ENCODE measurements at places on chromosomes 3 and 15.
A peak's percentile ranks its signal among the peaks of the same experiment; 100 is the strongest.

DNA sequence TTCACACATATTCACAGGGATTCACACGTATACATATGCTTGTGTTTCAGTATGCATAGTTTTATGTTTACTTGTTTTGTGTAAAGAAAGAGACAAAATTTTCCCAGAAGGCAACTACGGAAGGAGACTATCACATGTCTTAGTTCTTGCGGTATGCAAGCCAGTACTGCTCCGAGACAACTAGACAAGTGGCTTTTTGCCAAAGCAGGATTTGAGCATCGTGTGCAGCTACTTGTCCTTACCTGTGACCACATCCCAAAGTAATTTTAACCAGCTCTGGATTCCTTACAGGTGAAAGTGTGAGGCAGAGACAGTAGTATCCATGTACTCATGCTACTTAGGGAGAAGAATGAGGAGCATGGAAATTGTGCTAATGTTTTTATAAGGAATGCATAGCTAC, 591.4 kb upstream of the NR2F2 start:
- DNase-seq: no peak

DNA sequence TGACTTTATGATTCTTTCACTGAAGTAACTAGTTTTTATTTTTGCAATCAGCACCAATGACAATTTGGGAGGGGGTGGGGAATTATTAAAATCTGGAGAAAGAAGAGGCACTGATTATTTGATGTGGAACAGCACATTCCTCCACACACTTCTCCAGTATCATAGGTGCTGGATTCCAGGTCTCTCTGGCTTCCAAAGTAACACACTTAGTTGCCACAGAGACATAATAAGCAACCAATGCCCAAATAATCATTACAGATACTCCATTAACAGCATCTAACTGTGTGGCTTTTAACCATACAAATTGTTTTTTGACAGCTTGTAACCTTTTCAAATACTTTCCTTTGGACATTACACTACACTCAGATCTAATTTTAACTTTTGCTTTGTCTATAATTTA, 131.0 kb upstream of the CDIN1 start:
- DNase-seq: no peak

DNA sequence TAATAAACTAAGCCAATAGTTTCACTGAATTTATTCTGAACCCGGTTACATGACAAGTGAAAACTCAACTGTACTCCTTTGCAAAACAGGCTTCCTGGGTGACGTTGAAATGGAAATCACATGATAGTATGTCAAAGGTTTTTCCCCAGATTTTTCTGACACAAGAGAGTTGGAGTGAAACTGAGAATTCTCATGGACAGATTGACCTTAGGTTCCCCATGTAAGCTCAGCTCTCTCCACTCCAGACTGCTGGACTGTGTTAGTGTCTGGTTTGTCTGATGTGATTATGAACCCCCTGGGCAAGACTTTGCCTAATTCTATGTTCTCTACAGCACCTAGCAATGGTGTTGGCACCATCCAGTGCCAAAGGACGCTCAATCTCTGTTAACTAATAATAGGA, 219.7 kb upstream of the COL8A1 start:
- peak; percentile 27 for DNase-seq

- DNase-seq: no peak
These were observed 36.7 kb upstream of the CTDSPL start for GRCh38 chr3:37824954-37825328.

DNA sequence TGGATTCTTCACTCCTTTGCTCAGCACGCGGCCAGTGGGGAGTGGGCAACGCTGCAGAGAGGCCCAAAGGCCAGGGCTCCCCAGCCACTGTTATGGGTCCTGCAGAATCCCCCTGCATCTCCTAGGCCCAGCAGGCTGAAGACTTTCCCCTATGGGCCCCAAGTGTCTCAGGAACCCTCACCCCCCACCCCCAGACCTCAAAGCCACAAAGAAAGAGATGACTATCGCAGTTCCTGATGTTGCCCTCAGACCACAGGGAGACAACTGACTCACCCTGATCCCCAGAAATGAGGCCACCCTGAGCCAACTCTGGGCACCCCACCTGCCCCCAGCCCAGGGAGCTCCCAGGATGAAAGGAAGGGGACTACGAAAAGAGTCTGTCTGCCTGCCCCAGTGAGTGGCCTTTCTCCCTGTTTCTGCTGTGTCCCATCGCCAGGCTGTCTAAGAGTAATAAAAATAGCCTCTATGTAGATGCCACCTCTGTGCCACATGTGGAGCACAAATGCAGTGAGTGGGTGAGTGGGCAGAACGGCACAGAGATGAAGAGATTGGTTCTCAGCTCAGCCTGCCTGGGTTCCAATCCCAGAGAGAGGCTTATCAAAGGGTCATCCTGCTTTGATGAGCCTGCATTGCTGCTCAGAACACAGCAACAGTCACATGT, 283.0 kb downstream of the UACA start:
- no peak for DNase-seq

DNA sequence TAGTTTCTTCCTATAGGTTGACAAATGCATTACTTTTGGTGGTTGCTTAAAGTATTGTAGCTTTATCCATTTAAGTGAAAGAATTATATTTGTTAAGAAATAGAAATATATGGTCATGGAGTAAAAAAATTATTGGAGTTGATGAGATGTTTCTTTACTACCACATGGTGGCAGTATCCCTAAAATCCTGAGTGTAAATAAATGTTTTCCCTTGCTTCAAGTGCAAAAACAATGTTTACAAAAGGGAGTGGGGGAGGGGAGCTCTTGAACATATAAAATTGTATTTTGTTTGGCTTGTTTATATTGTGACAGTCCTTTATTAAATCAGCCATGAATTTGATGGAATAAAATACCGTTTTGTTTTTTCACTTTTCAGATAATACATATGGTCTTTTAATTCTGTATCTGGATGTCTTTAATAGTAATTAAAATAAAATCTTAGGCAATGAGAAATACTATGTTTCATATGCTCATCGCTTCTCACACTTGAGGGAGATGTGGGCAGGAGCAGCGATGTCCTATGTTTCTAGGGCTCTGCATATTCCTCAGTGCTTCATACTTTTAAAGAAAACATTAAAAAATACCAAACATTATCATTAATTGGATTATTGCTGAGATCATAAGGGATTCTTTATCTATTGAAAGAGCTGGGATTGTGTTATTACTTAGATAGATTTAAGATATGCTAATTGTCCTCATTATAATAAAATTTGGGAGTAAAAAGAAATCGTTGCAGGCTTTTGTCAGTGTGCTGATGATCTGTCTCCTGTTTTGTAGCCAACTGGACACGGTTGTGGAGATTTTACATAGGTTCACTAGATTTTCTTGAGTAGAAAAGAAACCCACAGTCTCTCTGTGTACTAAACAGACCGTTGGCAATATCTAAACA, 349.7 kb downstream of the TUSC7 start:
- peak; percentile 58 for DNase-seq

GRCh38 chr15:70827721-70828120, 26.2 kb downstream of the LARP6 start:
- DNase-seq: no peak

GRCh38 chr3:63456901-63457300, 178.8 kb downstream of the SYNPR start:
- no peak for DNase-seq

- no peak for DNase-seq
These were observed 214.5 kb downstream of the RPLP1 start for GRCh38 chr15:69666921-69667811.

DNA sequence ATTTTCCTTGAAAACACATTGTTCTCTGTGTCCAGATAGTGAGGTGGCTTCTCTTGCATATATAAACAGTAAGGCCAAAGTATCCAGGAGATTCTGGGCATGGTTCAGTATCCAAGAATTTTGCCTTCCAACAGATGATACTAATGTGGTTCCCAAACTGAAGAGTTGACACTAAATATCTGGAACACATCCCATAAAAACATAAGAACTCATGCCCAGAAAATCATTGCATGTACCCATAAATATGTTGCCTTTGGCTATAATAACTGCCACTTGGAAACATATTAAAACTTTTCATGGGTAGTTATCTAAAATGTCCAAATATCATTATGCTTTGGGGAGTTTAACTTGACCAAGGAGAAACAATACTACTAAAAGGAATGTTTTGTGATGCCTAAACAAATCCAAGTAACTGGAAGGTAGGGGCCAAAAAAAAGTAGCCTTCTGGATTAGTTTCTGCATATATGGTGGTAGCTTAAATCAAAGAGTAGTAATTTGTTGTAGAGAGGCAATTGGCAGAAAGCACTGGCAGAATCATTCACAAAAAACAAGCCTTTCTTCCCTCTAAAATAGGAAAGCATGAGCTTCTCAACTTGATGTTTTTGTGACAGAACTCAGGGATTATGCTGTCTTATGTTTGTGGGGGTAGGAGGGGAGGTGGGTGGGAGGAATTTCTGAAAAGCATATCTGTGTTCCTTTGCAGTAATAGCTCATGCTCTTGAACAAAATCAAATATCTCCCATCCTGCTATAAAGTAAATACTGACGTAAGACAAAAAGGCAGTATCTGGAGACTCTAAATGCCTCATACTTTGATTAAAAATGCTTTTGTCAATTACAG, 753.9 kb downstream of the TUSC7 start:
- DNase-seq: no peak

DNA sequence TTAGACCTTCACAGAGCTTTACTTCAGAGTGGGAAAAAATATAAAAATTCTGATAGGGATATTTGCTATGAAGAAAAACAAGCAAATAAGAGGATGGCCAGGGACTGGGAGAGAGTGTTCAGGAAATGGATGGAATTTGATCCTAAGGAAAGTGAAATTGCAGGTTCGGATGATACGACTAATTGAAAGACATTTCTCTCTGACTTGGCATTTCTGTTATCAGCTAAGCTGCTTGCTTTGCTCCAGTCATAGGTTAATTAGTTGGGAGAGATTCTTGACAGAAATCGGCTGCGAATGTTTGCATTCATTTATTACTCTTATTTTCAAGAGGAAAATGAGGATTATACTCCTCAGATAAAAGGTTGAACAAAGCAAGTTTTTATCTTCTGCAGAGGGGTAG, 808.7 kb upstream of the NECTIN3 start:
- DNase-seq: no peak

DNA sequence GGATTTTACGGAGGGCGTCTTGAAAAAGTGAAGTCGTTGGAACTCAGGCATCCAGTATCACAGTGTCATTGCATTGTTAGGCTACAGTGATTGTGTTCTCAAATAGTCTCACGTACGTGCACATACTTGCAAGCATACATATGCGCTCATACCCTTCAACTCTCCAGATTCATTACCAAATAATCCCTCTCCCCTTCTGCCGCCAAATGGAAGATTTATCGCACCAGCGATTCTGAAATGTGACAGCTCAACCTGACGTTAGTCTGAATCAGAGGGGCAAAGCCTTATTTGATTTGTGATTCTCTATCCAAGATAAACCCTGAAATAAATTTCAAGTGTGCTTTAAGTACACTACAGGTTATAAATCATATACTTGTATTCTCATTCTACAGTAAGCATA, 119.4 kb downstream of the GADL1 start:
- DNase-seq: no peak

DNA sequence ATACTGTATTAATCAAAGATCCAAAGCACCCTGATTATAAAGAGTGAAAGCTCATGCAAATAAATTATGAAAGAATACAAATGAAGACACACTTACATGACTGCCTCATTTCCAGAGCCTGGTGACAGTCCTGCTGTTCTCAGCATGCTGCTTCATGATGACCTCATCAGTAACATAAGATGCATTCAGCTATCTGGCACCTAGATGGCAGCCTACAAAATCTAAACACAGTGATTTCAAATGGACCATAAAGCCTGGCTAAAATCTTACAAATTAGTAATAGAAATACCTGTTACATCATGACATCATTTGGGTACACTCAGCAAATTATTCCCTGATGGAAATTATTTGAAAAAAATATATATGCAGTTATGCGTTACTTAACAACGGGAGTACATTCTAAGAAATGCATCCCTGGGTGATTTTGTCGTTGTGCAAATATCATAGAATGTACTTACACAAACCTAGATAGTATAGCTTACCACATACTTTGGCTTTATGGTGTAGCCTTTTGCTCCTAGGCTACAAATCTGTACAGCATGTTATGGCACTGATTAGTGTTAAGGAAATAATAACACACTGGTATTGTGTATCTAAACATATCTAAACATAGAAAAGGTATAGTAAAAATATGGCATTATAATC, 207.2 kb downstream of the EPHA3 start:
- peak; percentile 58 for DNase-seq

GRCh38 chr3:31546725-31547124, 14.0 kb downstream of the STT3B start:
- DNase-seq: no peak

- no peak for DNase-seq
These were observed 235.4 kb downstream of the FHIT start for GRCh38 chr3:61015859-61016258.

DNA sequence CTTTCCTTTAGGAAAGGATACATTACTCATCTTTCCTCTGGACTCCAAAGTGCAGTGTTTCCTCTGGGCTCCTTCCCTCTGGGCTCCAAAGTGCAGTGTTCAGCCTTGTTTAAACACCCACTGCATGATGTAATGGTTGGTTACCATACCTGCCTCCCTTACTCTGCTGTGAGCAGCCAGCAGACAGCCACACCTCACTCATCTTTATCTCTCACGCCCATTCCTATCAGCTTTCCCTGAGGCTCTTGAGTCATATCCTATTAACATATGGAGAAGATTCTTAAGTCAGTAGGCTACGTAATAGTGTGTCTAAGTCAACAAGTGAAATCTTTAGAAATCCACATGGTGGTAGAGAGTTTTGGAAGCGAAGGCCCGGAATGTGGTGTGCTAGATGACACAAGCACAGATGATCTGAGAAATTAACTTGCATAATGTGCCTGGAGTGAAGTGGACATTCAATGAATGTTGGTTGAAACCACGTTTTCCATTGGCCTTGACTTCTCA, 97.2 kb upstream of the CTNNB1 start:
- DNase-seq: no peak

DNA sequence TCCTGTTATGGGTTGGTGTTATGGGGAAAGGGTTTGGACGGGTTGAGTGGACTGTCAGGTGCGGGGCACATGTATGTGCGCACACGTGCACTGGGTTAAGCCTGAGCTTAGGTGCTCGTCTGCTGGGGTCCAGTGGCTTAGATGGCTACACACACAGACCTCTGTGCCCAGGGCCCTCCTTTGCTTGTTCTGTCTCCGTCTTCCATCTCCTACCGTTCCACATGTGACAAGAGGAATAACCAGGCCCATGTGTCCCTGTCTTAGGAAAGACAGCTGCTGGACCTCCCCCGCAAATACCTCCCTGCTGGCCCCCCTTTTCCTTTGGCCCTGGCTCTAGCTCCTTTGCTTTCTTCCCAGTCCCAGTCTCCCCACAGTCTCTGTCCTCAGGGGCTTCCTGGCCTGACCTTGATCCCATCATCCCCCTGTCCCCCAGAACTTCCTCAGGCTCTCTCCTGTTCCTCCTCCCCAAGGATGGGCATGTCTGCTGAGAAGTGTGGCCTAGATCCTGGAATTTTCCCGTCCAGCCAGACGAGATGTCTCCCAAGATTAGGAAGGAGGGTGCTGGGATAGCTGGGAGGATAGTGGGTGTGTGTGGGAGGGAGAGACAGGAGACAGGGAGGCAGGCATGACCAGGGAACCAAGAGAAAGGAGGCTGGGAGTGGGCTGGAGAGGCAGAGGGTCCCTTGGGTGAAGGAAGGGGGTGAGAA, 797 bp upstream of the THPO start:
- DNase-seq: no peak

Data from mesenchymal stem cell (in vitro differentiated cells and primary cell).